ELR (cell line): ENCODE measurements at places on chromosomes 12 and 14.

GRCh38 chr12:128797119-128798118 lies 26.3 kb downstream of the SLC15A4 start:
- no peak for DNase-seq

DNA sequence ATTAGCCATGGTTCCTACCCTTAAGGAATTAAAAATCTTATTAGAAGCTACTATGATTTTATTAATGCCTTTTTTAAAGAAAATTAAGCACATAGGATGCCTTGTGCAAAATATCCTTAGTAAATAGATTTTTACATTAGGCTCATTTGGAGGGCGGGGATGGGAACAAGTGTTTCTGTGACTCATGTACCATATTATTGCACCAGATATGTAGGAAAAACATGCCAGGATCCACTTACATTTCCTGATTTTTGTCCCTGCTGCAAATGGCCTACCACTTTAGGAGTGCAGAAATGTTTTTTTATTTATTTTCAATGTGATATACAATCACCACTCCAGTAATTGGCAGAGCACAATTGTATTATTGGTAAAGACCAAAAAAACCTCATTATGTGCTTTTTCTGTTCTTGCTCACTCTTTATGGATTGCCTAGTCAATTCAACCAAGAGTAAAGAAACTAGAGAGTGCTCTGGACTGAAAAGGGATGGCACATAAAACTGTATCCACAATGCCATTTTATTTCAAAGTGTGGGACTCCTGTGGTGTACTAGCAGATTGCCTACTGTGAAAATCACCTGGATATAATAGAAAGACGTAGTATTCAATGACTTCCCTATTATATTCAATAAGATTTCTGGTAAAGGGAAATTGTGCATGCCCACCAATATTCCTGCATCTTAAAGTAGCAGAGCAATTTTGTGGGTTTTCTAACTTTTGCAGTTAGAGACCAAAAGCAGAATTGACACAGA lies 86.9 kb downstream of the ANO6 start:
- no peak for DNase-seq

- DNase-seq = no peak
Measured at GRCh38 chr14:100617410-100618317, 30.4 kb upstream of the BEGAIN start.

DNA sequence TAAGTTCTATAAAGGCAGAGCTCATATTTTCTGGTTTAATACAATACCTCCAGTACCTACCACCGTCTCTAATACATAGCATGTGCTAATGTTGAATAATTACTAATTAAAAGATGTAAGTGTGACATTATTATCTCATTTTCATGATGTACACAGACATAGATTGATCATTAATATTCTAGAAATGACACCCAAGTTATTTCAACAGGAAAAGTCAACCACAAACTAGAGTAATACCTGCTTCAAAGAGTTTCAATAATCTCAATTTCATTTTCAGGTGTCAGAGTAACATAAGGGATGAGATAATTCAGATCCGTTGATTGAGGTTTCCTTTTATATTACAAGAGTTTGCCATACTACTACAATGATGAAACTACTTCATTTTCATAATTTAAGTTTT lies 388.9 kb downstream of the SOX5 start:
- no peak for DNase-seq

- DNase-seq = no peak
Measured at GRCh38 chr14:54718046-54718445, 151.1 kb downstream of the SAMD4A start.

DNA sequence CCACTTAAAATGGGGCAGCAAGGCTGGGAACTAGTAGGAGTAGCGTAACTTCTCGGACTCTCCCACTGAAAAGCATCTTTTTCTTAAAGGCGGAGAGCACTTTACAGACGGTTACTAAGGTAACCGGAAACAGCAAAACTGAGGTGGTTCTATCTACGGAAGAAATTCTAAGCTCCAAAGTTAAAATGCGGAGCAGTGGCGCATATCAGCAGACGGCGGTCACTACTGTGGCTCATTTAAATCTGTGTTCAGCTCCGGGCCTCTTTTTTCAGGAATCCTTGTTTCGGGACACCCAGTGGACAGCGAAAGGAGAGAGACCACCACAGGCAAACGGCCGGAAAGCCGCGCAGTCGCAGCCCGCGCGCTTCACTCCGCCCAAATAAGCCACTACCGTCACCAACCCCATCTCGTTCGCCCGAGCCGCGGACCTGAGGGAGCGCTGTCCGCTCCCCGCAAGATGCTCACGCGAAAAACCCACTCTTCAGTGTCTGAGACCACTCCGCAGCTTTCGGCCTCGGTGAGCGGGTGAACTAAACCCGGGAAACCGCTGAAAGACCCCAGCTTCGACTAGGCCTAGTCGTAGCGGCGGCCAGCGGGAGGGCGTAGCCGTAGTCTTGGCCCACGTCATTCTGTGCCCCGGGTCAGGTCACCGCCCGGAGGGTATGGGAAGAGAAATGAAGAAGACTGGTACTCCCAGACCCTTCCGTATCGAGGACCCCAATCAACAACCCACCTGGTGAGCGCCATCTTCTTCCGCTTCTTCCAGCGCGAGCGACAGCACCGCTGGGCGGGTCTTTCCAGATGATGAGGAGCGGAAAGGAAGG lies at the start of gene SNW1:
SNW1 (minus strand) TSS at position 776 of the 824 bp plus-strand sequence; CDS start at position 747, 29 bp downstream.
- DNase-seq = peak; percentile 97

- DNase-seq = peak; percentile 37
Measured at GRCh38 chr12:52561880-52562449, 9.0 kb upstream of the KRT71 start.

- DNase-seq = no peak
Measured at GRCh38 chr14:105220699-105221597, 27.4 kb upstream of the BTBD6 start.

DNA sequence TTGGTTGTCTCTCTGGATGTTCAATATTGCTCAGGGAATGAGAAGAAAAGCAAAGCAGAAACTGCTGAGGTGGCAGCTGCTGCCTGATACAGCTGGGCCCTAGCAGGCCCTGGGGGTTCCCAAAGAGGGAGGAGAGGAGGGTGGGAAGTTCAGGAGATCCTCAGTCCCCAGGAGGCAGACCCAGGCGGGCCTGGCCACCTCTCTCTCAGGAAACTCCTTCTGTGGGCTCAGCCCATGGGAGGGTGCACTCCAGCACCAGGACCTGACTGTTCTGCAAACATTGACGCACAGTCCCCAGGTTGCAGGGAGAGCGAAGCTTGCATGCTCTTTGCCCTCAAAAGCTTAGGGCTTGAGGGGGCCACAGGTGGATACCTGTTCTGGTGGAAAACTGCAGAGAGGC lies 29.6 kb downstream of the IRF2BPL start:
- DNase-seq = no peak

GRCh38 chr12:130589540-130590317 lies 126.4 kb downstream of the RIMBP2 start:
- DNase-seq = no peak
